Stimulated activated naive CD8-positive, alpha-beta T cell treated with anti-CD3 and anti-CD28 coated beads, Interleukin-15, Interleukin-2, amounts not matched to agents 100 U/mL and 50 U/mL, for 24 hours (primary cell): ENCODE measurements at places on chromosomes 2 and 18.
A peak's percentile ranks its signal among the peaks of the same experiment; 100 is the strongest.

GRCh38 chr2:75896779-75897366 is 186.2 kb upstream of the GCFC2 start:
- no peak for DNase-seq

- DNase-seq: no peak
These were observed 74.2 kb downstream of the ARHGEF4 start for GRCh38 chr2:130910931-130911330.

DNA sequence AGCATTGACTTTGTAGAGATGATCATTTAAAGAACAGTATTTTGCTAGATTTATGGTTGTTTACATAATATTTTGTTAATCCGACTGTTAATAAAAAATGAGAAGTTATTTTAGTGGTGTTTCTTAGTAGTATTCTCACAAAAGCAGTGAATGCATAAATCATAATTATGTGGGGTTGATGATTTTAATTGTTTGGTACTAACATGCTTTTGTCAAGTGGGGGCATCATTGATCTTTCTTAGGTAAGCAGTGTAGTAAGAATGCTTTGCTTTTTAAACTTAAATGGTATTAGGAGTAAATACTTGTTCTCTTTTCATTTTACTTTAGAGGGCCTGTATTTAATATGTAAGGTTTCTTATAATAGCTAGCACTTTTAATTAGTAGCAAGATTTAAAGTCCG is 109.2 kb upstream of the OTX1 start:
- no peak for DNase-seq

DNA sequence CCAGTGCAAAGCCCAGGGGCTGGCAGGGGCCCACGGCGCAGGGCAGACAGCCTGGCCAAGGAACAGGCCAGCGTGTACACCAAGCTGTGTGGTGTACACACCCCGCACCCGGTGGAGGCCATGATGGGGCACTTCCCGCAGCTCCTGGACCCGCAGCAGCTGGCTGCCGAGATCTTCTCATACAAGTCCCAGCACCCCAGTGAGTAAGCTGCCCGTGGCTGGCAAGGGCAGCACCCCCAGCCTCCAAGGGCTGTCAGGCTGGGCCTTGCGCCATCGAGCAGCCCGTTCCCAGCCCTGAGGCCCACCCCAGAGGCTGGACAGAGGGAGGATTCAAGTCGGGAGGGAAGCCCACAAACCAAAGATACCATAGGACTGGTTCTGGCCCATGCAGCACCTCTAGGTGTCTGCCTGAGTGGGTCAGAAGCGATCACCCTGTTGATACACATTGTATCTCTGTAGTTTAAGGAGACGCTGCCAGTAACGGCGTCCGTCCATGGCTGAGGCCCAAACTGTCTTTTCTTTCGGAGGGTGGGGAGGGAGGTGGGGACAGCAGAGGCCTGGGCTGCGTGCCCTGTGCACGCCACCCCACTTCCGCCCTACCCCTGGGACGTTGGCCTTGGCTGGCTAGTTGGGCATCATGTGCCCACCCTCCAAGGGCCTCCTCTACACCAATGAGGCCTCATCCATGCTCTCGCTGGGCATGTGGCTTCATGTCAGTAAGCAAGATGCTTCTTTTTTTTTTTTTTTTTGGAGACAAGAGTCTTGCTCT is 16.8 kb upstream of the MTERF4 start:
- DNase-seq: no peak

DNA sequence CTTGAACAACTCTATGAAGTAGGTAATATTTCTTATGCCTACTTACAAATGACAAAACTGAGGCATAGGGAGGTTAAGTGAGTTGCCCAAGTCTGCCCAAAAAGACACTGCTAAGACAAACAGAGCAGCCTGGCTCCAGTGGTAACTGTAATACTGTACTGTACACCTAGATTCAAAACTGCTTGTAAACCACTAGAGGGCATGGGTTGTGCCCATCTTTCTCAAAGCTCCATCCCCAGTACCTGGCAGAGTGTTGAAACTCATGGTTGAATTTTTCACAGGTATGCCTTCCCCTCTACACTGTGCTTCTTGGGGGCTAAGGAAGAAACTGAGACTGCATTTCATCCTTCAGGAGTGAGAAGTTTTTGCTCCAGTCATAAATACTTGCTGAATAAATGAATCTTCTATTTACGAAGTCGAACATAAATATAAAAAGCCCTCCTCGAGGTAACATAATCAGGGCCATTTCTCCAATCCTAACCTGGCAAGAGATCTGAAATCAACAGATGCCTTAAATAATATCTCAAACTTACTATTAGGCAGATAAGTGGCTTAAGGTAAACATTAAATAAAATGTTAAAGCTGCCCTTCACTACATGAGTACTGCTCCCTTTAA is 2.0 kb downstream of the PPP4R1 start:
- peak; percentile 12 for DNase-seq

DNA sequence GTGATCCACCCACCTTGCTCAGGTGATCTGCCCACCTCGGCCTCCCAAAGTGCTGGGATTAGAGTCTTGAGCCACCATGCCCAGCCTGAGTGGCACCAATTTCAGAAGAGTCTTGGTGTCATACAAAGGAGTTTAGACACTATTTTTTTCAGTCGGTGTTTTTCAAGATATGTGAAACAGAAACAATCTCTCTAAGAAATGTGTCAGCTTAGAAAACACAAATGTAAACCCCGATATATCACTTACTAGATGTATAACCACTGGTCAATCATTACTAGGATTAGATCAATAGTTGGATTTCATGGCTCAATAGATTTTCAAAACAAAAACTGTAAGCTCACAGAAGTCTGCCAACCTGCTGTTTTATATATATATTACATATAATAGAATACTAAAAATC is 67.2 kb upstream of the FRZB start:
- no peak for DNase-seq
